Tibial nerve (tissue), 4 donors: ENCODE measurements at places on chromosomes 5 and 9.
A peak's percentile ranks its signal among the peaks of the same experiment; 100 is the strongest.

DNA sequence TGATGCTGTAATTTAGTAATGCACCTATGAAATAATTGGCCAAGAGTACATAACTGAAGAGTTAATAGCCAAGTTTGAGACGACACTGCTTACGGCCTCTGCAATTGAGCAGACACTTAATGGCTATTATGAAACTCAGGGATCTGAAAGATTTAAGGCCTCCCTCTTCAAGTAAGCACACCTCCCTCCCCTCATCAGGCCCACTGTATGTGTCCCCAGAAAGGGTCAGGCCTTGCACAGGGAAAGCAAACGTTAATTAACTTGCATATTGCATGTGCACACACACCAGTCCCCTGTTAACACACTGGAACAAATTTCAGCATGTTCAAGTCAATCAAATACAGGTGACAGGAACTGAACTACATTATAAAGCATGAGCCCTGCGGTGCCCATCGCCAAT, 163.6 kb downstream of the SPOCK1 start:
- no peaks in the 10 kb centered on the region for H3K36me3 ChIP-seq
- no peaks in the 10 kb centered on the region for H3K4me1 ChIP-seq
- no peaks in the 10 kb centered on the region for H3K27me3 ChIP-seq
- DNase-seq, result no peak
- H3K4me3 ChIP-seq, result no peak overlapping the region

- H3K27ac ChIP-seq, result no peak overlapping the region
- no peaks in the 10 kb centered on the region for H3K27me3 ChIP-seq
- H3K4me1 ChIP-seq, result no peaks in the 10 kb centered on the region
- no peaks in the 10 kb centered on the region for H3K36me3 ChIP-seq
Measured at GRCh38 chr5:116037236-116037822, 5.1 kb downstream of the ARL14EPL start.

DNA sequence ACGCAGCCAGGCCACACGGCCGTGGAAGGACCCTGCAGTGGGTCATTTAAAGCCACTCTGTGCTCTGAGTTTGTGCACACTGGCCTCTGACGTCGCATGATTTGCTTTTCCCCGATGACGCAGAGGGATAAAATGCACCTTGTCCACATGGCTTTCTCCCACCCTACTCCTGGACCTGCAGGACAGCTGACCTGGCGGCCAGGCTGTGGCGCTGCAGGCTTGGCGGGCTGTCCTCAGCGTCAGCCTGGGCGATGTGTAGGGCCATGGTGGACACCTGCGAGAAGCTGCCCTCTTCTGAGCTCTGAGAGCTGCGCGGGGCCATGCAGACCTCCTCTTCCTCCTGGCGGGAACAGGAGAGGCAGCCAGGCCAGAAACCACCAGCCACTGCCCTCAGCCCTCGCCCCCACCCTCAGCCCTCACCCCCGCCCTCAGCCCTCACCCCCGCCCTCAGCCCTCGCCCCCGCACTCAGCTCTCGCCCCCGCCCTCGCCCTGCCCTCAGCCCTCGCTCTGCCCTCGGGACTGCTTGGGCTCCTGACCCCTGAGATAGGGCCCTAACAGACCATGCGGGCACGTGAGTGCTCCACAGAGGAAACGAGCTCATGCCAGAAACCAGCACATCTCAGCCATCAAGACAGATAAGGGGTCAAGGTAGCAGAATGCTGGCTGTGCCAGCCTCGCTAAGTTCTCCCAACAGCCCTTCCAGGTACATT, 20.0 kb upstream of the SCGB3A1 start:
- no peak overlapping the region for H3K27ac ChIP-seq
- no peaks in the 10 kb centered on the region for H3K36me3 ChIP-seq
- no peaks in the 10 kb centered on the region for H3K27me3 ChIP-seq
- no peak for DNase-seq
- no peaks in the 10 kb centered on the region for H3K4me1 ChIP-seq

DNA sequence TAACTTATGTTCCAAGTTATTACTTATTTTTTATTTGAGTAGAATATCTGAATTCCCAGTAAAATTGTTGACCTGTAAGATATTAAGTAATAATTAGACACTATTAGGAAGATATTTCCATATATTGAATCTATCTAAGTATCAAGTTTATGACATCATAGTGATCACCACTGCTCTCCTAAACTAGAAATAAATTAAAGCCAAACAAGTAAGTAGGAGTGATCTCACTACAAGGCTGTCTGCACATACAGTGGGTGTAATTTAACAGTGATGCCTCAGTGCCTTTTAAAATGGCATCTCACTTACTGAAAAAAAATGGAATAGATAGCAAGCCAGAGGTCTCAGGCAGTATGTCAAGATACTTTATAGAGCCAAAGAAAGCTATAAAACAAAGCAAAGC, 789.6 kb downstream of the KCTD16 start:
- H3K27me3 ChIP-seq, result no peaks in the 10 kb centered on the region
- no peak overlapping the region for H3K27ac ChIP-seq

DNA sequence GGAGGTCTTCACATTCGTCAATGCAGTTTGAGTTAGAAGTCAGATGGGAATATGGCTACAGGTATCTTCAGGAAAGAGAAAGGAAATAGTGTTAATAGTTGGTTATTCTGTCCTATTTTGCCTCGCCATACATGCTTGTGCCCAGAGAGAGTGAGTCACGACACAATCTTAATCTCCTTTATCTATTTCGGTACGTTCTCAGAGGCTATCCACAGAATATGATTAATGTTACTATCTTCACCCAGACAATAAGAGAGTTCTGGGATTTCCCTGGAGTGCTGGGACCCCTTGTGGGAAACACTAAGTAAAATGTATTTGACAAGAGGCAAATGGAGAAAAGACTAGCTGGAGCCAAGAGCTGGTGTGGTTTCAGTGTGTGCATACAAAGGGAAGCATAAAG, 25.5 kb downstream of the MINAR2 start:
- H3K27me3 ChIP-seq, result no peaks in the 10 kb centered on the region
- no peak for DNase-seq
- H3K36me3 ChIP-seq, result no peaks in the 10 kb centered on the region

DNA sequence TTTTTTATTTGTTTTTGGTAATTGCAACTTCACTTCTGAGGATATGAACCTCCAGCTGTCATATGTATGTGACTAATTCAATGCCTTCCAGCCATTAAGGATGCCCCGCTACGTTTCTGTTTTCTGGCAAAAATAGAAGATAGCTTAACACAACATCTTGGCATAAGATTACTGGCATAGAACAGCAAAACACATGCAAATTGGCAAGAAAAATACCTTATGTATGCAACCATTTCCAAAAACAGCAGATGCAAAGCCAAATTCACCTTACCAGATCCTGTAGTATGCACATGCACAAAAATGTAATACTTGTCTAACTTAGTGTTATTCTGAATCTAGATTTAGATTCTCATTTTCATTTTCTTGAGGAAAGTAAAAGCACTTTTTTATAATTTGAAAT, 461.1 kb upstream of the CYLC2 start:
- H3K4me3 ChIP-seq, result no peak overlapping the region
- no peaks in the 10 kb centered on the region for H3K4me1 ChIP-seq
- no peak for DNase-seq
- H3K27me3 ChIP-seq, result no peaks in the 10 kb centered on the region
- no peaks in the 10 kb centered on the region for H3K36me3 ChIP-seq

GRCh38 chr9:75149841-75150241, 61.5 kb downstream of the OSTF1 start:
- H3K4me3 ChIP-seq, result no peak overlapping the region
- no peaks in the 10 kb centered on the region for H3K27me3 ChIP-seq
- peaks cover 44% of the 10 kb centered on the region for H3K36me3 ChIP-seq
- peak; percentile 6 for DNase-seq
- H3K4me1 ChIP-seq, result no peaks in the 10 kb centered on the region

DNA sequence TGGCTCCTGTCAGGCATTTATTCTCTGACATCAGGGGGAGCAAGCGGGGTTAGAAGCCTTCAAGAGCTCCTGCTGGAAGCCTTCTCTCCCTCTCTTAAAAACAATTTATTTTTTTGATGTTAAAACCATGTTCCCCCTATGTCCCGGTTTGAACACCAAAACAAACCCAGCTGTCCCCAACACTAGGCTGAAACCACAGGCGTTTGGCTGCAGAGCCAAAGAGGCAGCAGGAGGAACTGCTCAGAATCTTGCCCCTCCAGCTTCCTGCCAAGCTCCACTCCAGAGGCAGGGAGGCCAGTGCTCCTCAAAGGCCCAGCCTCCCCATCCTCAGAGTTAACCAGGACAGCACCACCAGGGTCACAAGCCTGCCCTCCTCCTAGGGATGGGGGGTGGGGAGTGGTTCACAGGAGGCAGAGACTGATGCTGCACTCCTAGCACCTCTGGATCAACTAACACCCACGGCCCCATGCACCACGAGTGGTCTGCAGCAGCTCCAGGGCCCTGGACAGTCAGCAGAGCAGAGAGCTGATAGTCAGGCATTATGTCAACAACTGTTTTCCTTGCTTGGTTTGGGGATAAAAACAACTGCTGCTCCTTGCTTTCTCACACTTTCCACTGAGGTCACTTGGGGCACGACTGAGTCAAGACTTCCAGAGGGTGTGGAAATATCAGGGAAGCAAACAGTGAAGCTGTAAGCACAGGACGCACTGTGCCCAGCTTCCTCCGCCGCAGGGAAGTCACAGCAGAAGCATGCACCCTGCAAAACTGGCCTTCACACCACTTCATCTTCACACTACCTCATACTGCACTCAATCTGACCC, 96.5 kb upstream of the ADRA1B start:
- H3K4me3 ChIP-seq, result no peak overlapping the region
- peak; percentile 86 for DNase-seq
- H3K36me3 ChIP-seq, result no peaks in the 10 kb centered on the region
- no peaks in the 10 kb centered on the region for H3K4me1 ChIP-seq

DNA sequence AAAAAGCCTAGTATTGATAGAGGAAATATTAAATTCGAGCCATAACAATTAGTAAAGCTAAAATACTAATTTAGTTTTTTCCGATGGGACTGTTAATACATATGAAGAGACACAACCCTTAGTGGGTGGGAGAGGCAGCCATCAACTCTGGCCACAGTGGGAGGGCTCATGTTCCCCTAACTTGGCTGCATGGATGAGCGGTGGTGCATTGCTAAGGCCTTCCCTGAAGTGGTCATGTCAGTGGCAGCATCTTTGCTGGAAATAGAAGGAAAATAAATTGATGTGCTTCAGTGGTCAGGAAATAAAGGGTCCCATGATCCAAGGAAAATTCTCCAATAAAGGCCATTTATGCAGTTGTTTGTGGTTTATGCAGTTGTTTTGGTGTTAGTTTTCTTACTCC, 33.9 kb upstream of the F2RL2 start:
- H3K36me3 ChIP-seq, result peaks cover 10% of the 10 kb centered on the region
- H3K27me3 ChIP-seq, result no peaks in the 10 kb centered on the region
- H3K4me3 ChIP-seq, result no peak overlapping the region
- DNase-seq, result no peak
- no peak overlapping the region for H3K27ac ChIP-seq

DNA sequence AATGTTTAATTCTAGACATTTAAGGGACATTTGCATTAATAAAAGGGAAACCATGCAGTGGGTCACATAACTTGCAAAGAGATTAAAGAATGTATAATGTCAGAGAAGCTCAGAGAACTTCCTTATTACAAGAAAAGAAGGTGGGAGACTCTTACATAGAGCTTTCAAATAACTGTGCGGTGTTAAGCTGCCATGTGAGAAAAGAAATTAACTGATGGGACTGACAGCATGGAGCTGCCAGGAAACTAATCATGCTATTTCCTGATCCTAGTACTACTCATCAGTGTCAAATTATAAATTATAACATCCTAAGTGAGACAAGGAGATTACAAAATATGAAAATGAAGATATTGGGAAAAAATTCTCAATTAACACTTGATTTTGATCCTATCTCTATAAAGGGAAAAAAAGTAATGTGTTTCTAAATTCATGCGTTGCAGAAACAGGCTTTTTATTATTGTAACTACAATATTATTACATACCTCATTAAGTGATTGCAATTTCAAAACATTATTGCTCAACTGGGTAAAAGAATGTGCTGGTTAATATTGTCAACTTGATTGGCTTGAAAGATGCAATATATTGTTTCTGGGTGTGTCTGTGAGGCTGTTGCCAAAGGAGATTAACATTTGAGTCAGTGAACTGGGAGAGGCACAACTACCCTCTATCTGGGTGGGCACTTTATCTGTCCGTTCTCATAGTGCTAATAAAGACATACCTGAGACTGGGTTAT, 609.5 kb upstream of the NUDT12 start:
- no peak overlapping the region for H3K27ac ChIP-seq
- no peak for DNase-seq
- no peaks in the 10 kb centered on the region for H3K4me1 ChIP-seq
- no peak overlapping the region for H3K4me3 ChIP-seq
- H3K27me3 ChIP-seq, result no peaks in the 10 kb centered on the region
- H3K36me3 ChIP-seq, result no peaks in the 10 kb centered on the region

- H3K36me3 ChIP-seq, result no peaks in the 10 kb centered on the region
- peaks cover 10% of the 10 kb centered on the region for H3K27me3 ChIP-seq
- no peak overlapping the region for H3K4me3 ChIP-seq
- H3K27ac ChIP-seq, result no peak overlapping the region
Measured at GRCh38 chr5:135027266-135027696, 6.7 kb downstream of the PITX1 start.

- no peaks in the 10 kb centered on the region for H3K4me1 ChIP-seq
- no peaks in the 10 kb centered on the region for H3K27me3 ChIP-seq
- H3K36me3 ChIP-seq, result no peaks in the 10 kb centered on the region
- peak overlapping the region; percentile 40 for H3K27ac ChIP-seq
Measured at GRCh38 chr5:116532762-116533525, 41.7 kb downstream of the SEMA6A start.

DNA sequence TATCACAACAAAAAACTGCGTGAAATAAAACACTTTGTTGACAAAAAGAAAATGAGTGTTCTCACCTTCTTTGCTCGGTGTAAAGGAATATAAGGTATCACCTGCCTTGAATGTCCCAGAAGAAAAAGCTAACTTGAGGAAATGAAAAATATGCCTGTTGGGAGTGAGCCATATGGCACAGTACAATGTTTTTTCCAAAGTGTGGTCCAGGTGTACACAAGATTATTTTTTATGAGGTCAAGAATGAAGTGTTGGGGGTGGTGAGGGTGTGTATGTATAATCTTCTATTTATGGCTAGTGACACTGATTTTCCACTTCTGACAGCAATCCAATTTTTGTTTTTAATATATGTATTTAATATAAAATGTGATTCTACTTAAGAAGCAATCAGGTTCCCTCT, 134.4 kb downstream of the RFX3 start:
- H3K27ac ChIP-seq, result no peak overlapping the region
- H3K27me3 ChIP-seq, result no peaks in the 10 kb centered on the region
- no peaks in the 10 kb centered on the region for H3K36me3 ChIP-seq
- no peak overlapping the region for H3K4me3 ChIP-seq
- no peak for DNase-seq
- H3K4me1 ChIP-seq, result no peaks in the 10 kb centered on the region

DNA sequence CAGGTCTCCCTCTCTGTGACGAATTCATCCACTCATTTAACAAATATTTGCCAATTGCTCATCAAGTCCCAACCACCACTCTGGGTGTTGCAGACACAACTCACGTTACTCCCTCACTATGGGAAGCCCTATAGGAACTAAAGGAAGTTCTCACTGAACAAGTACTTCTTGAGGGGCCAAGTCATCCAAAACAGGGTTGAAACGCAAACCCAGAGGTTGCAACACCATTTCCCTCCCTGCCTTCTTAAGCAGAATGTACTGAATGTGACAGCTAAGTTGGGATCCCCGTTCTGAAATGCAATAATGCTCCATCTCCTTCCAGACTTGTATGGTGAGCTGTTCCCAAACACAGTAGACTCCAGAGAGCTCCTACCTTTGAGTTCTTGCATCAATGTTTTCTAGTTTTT, 34.3 kb downstream of the EPB41L4B start:
- H3K36me3 ChIP-seq, result peaks cover 6% of the 10 kb centered on the region
- no peaks in the 10 kb centered on the region for H3K4me1 ChIP-seq
